ENCODE measurements at places on chromosomes 1 and 21.

DNA sequence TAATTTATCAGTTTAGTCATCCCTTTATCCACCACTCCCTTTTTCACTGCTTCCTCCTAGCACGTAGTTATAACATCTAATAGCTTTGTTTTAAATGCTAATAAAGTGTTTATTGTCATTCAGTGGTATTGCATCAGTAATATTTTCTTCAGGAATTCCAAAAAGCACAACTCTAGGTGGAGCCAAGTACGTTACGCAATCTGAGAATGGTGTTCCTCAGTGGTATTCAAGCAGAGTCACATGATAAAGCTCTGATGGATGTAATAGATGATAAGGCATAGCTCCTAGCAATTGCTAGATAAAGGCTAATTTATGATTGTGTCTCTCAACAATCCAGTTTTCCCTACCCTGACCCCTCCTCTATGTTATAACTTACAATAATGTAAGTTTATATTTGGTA, 494.6 kb upstream of the ADGRL4 start:
- ATAC-seq, result no peak

GRCh38 chr1:14539953-14540563, 58.4 kb upstream of the KAZN start:
- no peak for ATAC-seq

DNA sequence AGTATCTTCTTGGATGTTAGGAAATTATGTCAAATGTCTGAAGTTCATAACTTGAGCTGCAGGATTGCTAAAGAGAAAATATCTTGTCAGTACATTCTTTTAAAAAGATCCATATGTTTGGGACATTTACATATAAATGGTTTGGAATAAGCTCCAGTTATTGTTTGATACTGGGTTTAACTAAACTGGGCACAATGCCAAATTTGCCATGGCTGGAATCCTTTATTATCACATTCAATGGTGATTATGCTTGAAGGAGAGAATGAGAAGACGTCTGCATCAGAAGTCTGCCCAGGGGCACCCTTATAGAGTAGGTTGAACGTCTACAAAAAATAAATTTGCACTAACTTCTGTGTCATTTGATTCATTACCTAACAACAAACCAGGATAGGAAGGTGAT, 652.5 kb downstream of the AMY1C start:
- no peak for ATAC-seq

DNA sequence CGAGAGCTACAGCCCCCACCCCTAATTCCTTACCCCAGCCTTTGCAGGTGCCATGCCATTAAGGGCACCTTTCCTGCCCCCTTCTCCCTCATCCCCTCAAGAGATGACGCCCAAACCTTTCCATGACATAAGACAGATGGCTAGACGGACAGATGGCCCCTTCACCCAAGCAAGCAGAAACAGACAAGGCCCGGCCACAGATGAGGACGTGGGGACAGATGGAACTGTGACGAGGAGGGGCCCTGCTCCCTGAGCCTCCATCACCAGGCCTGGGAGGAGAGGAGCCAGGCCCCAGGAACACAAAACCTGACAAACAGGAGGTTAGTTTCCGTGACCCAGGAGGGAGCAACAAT, 24.7 kb upstream of the PEF1 start:
- no peak for ATAC-seq

DNA sequence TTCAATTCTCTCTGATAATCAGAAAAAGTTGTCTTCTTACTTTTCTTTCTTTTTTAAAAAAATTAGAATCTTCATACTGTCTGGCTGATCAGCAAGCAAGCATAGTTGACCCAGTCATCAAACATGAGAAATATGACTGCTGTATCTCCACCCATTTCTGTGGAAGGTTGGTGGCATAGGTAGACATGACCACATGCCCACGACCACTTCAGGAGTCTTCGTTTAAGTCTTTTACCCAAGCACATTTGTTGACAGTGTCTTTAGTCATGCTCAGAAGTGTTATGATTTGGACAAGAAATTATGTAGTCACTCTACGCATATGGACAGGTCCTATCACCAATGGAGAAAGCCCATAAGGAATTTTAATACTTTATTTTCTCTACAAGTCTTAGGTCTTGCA, 74.8 kb upstream of the HSPA13 start:
- ATAC-seq, result peak; percentile 18

DNA sequence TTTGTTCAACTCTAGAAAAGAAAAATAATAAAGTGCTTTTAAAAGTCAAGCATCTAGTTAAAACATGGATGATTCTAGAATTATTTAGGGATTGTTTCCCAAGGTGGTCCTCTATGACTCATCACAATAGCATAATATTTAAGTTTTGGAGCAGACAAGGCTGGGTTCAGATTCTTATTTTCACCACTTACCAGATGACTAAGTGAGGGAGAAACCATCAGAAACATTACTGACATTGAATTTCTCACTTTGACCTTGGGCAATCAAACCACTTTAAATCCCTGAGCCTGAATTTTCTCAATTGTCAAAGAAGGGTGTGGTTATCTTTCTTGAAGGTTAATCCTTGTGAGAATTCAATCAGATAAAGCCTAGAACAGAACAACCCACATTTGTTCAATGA, 102.5 kb upstream of the PTGFR start:
- no peak for ATAC-seq

DNA sequence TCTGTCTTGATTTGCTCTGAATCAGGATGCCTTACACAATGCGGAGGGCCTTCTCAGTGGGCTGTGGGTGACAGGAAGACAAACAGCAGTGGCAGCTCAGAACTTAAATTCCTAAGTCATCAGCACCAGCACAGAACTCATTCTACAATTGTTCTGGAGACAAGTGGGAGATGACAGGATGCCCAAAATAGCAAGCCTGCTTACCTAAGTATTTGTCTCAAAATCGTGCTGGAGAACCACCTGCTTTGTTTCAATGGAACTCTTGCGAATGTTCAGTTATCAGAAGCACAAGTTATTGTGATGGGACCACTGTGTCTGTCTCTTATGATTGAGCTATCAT, 76.1 kb downstream of the VCAM1 start:
- no peak for ATAC-seq

DNA sequence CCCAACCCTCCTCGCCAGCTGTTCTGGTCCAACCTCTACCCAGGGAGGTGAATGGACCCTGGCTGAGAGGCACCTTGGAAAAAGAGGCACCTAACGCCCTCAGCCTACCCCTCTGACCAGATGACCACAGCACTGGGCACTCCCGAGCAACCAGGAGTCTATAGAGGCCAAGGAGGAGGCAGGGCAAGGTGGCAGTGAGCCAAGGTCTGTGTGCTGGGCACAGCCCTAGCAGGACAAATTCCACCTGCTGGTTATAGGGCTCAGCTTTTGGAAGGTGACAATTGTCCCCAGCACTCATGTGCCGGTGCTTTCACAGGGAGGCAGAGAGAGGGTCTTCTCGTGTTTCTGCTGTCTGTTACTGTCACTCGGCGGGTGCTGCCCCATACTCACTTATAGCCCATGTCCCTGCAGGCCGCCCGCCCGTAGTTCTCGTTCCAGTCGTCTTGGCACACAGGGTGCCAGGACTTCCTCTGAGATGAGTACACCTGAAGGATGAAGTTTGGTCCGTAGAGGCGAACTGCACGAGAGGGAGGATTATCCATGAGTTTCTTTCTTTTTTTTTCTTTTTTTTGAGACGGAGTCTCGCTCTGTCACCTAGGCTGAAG, 27.8 kb downstream of the TMPRSS2 start:
- no peak for ATAC-seq

DNA sequence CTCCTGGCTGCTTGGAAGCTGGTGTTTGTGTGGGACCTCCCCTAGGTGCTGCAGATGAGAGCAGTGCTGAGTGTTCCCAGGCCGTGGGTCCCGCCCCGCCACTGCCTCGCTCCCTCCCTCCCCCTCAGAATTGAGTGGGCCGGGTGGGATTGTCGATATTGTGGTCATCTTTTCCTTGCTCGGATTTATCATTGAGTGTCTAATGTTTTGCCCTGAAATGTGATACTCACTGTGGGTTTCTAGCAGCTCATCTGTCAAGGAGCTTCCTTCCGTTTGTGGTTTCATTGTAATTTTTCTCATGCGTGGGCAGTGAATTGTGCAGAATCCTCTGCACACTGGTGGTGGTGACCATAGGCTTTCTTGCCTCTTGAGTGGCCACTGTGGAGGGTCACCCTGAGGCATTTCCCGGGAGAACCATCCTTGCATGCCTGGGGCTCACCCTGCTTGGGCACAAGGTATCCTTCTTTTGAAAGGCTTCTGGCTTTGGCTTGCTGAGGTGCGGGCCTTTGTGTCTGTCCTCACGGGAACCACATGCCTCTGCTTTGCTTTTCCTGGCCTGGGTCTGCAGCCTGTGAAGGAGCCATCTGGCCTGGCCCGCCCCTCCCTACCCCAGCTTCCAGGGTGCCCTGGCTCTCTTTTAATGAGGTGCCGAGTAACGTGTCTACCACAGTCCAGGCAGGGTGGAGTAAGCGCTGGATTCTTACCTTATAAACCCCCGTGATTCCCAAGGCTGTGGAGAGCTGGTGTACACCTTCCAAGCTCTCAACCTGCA, 25.6 kb downstream of the SLX9 start:
- ATAC-seq, result peak; percentile 87

- ATAC-seq, result peak; percentile 83
Measured at GRCh38 chr1:24149866-24150233, 6.9 kb upstream of the IL22RA1 start.

- peak; percentile 21 for ATAC-seq
Measured at GRCh38 chr1:21308847-21309652, 18.8 kb upstream of the ECE1 start.

- no peak for ATAC-seq
Measured at GRCh38 chr1:245001252-245001651, 136.9 kb upstream of the HNRNPU start.

GRCh38 chr1:3431266-3431665, 23.2 kb upstream of the ARHGEF16 start:
- no peak for ATAC-seq

DNA sequence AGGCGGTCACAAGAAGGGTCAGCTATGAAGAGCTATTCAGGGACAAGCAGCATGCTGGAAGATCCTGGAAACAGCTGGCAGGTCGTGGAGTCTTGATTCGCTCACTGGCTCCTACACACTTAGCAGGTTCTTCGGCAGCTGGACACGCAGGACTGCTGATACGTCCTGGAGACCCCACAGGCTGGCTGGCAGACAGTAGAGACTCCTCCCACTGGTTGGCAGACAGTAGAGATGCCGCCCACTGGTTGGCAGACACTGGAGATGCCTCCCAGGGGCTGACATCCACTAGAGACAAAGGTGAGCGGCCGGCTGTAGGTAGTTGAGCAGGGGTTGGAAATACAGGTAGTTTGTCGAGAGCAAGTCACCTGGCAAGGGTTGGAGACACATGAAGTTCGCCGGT, 466 bp downstream of the KRTAP11-1 start:
- ATAC-seq, result no peak

Measured in activated T-helper 17 cell treated with anti-CD3 and anti-CD28 coated beads, Interleukin-2, amount 50 U/mL, for 72 hours (primary cell).